ENCODE measurements at places on chromosomes 3 and 15.

DNA sequence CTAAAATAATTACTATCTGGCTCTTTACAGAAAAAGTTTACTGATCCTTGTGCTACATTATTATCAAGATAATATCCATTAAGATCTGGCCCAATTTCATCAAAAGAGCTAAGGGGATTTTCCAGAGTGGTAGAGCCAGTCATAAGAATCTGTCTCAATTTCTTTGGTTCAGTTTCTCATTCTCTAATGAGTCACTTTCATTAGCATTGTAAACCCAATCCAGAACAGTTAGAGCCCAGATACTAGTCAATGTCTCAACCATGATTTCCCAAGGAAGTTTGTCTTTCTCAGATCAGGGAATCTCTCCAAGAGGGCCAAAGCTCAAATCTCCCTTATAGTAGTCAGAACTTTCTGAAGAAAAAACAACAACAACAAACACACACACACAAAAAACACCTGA lies 131.1 kb upstream of the PPP2R3A start:
- no peak overlapping the region for H3K27ac ChIP-seq
- no peak overlapping the region for H3K4me3 ChIP-seq
- no peaks in the 10 kb centered on the region for H3K4me1 ChIP-seq
- no peaks in the 10 kb centered on the region for H3K27me3 ChIP-seq
- no peak for DNase-seq

GRCh38 chr15:69117431-69117871 lies 43.0 kb upstream of the GLCE start:
- H3K4me3 ChIP-seq = no peak overlapping the region
- H3K27ac ChIP-seq = no peak overlapping the region
- no peaks in the 10 kb centered on the region for H3K4me1 ChIP-seq

- no peaks in the 10 kb centered on the region for H3K36me3 ChIP-seq
- DNase-seq = no peak
- no peaks in the 10 kb centered on the region for H3K4me1 ChIP-seq
- H3K27ac ChIP-seq = no peak overlapping the region
Observed at GRCh38 chr15:39022532-39023305, 458.1 kb upstream of the RASGRP1 start.

DNA sequence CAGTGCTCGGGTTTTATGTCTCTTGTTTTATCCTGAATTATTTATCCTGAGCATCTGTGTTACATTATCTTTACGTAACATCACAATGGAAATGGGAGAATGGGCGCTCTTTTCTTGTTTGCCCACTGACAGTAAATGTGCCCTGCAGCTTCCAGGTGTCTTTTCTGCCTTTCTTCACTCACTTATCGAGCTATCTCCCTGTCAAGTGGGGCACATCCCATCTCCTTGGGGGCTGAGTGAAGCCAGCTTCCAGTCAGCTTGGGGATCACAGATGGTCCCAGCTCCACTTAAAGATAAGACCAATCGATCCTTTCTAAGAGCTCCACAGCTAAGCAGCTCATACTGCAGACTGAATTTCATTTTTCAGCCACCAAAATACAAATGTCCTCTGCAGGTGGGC lies 125.8 kb downstream of the KBTBD8 start:
- DNase-seq = no peak
- H3K4me1 ChIP-seq = no peaks in the 10 kb centered on the region
- no peaks in the 10 kb centered on the region for H3K36me3 ChIP-seq
- H3K27ac ChIP-seq = no peak overlapping the region
- no peaks in the 10 kb centered on the region for H3K27me3 ChIP-seq
- H3K4me3 ChIP-seq = no peak overlapping the region

GRCh38 chr15:42108806-42109205 lies 14.4 kb upstream of the PLA2G4D start:
- H3K4me1 ChIP-seq = no peaks in the 10 kb centered on the region
- no peaks in the 10 kb centered on the region for H3K27me3 ChIP-seq
- DNase-seq = no peak
- H3K4me3 ChIP-seq = no peak overlapping the region
- no peak overlapping the region for H3K27ac ChIP-seq
- H3K36me3 ChIP-seq = no peaks in the 10 kb centered on the region

- H3K4me3 ChIP-seq = no peak overlapping the region
- no peaks in the 10 kb centered on the region for H3K27me3 ChIP-seq
- no peak for DNase-seq
- no peak overlapping the region for H3K27ac ChIP-seq
- peaks cover 4% of the 10 kb centered on the region for H3K36me3 ChIP-seq
Observed at GRCh38 chr15:49115062-49115461, 40.3 kb downstream of the COPS2 start.

DNA sequence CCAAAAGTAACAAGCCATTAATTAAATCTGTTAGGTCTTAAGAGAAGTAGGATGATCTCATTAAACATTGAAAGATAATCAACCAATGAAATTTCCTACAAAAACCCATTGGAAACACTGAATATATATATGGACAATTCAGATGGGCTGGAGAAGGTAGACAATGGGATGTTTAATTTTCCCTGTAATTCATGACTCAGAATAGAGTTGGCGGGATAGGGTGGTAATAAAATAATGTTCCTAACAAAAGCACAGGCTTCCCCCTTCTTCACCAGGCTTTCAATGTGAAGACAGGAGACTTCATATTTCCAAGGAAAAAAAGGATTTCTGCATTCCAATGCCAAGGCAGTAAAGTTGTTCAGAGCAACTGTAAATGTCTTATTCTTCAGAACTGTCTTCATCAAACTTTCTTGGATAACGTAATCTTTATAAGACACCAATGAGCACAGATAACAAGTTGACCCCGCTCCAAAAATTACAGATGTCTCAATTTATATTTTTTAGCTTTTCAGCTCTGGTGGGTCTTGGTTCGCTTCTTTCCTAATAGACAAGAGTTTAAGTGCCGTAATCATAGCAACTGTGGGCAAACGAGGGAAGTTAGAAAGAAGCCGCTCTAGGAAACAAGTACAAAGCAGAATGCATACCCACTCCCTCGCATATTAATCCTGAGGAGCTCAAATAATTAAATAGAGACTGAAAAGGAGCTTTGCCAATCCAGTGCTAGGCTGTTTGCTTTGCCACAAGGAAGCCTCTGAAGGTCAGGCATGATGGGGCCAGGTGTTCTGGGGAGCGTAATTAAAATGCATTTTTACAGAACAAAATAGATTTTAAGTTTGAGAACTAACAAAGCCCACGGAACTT lies 377.0 kb downstream of the FOXP1 start:
- H3K4me3 ChIP-seq = no peak overlapping the region
- no peak overlapping the region for H3K27ac ChIP-seq
- H3K36me3 ChIP-seq = no peaks in the 10 kb centered on the region
- H3K27me3 ChIP-seq = no peaks in the 10 kb centered on the region
- no peak for DNase-seq

- H3K27ac ChIP-seq = no peak overlapping the region
- DNase-seq = no peak
- H3K36me3 ChIP-seq = no peaks in the 10 kb centered on the region
- H3K4me1 ChIP-seq = peaks cover 56% of the 10 kb centered on the region
Observed at GRCh38 chr3:53038679-53039375, 7.0 kb downstream of the SFMBT1 start.

- no peak overlapping the region for H3K27ac ChIP-seq
- DNase-seq = no peak
- no peaks in the 10 kb centered on the region for H3K27me3 ChIP-seq
Observed at GRCh38 chr3:163391407-163392181, 1686.7 kb downstream of the SI start.

GRCh38 chr3:40528426-40528825 lies 3.7 kb downstream of the ZNF621 start:
- peaks cover 28% of the 10 kb centered on the region for H3K36me3 ChIP-seq
- no peak overlapping the region for H3K4me3 ChIP-seq
- H3K27me3 ChIP-seq = no peaks in the 10 kb centered on the region
- DNase-seq = no peak

- no peaks in the 10 kb centered on the region for H3K36me3 ChIP-seq
- no peaks in the 10 kb centered on the region for H3K4me1 ChIP-seq
- H3K4me3 ChIP-seq = no peak overlapping the region
- H3K27ac ChIP-seq = no peak overlapping the region
- DNase-seq = no peak
- no peaks in the 10 kb centered on the region for H3K27me3 ChIP-seq
Observed at GRCh38 chr3:187292631-187293515, 1.3 kb upstream of the MASP1 start.

DNA sequence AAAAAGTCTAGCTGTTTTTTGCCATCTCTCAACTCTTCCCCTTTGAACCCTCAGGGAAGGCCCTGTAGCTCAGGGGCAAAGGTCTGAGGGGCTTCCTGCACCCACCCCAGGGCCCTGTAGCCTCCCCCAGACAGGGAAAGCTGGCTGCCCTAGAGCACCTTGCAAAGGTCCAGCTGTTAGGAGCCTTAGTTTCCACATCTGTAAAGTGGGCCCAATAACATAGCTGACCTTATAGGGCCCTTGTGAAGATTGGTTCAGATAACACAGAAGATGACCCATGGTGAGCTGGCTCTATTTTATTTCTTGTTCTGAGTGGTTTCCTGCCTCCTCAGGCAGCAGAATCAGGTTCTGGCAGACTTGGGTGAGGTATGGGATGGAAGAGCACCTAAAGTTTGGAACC lies 55.2 kb upstream of the SMAD6 start:
- no peak for DNase-seq
- H3K4me1 ChIP-seq = no peaks in the 10 kb centered on the region
- H3K36me3 ChIP-seq = no peaks in the 10 kb centered on the region
- no peak overlapping the region for H3K4me3 ChIP-seq
- no peaks in the 10 kb centered on the region for H3K27me3 ChIP-seq

DNA sequence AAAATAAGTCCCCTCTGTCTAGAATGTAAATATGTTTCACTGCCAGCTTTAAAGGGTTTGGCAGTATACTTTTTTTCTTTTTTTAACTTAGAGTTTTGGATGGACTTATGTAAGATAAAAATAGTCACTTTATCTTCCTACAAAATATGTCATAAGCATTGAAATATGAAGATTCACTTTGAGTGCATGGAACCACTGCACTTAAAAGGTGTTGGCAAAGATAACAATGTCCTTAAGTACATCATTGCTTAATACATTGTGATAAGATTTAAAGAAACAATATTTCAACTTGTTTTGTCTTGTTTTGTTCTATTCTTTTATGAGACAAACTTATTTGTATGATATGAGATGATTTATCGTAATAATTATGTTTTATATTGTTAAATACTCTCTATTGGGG lies 66.3 kb upstream of the NAALADL2 start:
- H3K4me1 ChIP-seq = no peaks in the 10 kb centered on the region
- H3K4me3 ChIP-seq = no peak overlapping the region
- H3K27ac ChIP-seq = no peak overlapping the region
- no peaks in the 10 kb centered on the region for H3K27me3 ChIP-seq
- H3K36me3 ChIP-seq = no peaks in the 10 kb centered on the region

- no peak overlapping the region for H3K4me3 ChIP-seq
- no peak overlapping the region for H3K27ac ChIP-seq
- no peaks in the 10 kb centered on the region for H3K36me3 ChIP-seq
- no peak for DNase-seq
- no peaks in the 10 kb centered on the region for H3K4me1 ChIP-seq
- no peaks in the 10 kb centered on the region for H3K27me3 ChIP-seq
Observed at GRCh38 chr3:194275291-194275690, 75.8 kb downstream of the CPN2 start.

GRCh38 chr3:15514663-15515340 lies 6.7 kb downstream of the COLQ start:
- DNase-seq = no peak
- H3K27ac ChIP-seq = no peak overlapping the region
- no peaks in the 10 kb centered on the region for H3K4me1 ChIP-seq
- no peaks in the 10 kb centered on the region for H3K36me3 ChIP-seq

- DNase-seq = no peak
- H3K27ac ChIP-seq = no peak overlapping the region
- peaks cover 26% of the 10 kb centered on the region for H3K4me1 ChIP-seq
- no peak overlapping the region for H3K4me3 ChIP-seq
Observed at GRCh38 chr3:59456852-59457485, 407.1 kb upstream of the CFAP20DC start.

GRCh38 chr3:187777331-187777941 lies 32.2 kb upstream of the BCL6 start:
- H3K36me3 ChIP-seq = no peaks in the 10 kb centered on the region
- H3K27me3 ChIP-seq = no peaks in the 10 kb centered on the region
- no peak overlapping the region for H3K27ac ChIP-seq
- peaks cover 16% of the 10 kb centered on the region for H3K4me1 ChIP-seq

GRCh38 chr3:135556174-135556573 lies 409.4 kb upstream of the PPP2R3A start:
- no peaks in the 10 kb centered on the region for H3K27me3 ChIP-seq
- H3K4me3 ChIP-seq = no peak overlapping the region
- no peaks in the 10 kb centered on the region for H3K4me1 ChIP-seq
- no peak overlapping the region for H3K27ac ChIP-seq

- DNase-seq = no peak
- H3K36me3 ChIP-seq = no peaks in the 10 kb centered on the region
- H3K4me3 ChIP-seq = no peak overlapping the region
- no peaks in the 10 kb centered on the region for H3K27me3 ChIP-seq
- H3K27ac ChIP-seq = no peak overlapping the region
- no peaks in the 10 kb centered on the region for H3K4me1 ChIP-seq
Observed at GRCh38 chr3:34396956-34397355, 598.5 kb downstream of the PDCD6IP start.

- no peak overlapping the region for H3K4me3 ChIP-seq
- H3K27me3 ChIP-seq = no peaks in the 10 kb centered on the region
- no peak overlapping the region for H3K27ac ChIP-seq
- DNase-seq = no peak
- H3K36me3 ChIP-seq = no peaks in the 10 kb centered on the region
Observed at GRCh38 chr15:73985101-73985873, 6.8 kb downstream of the STOML1 start.

DNA sequence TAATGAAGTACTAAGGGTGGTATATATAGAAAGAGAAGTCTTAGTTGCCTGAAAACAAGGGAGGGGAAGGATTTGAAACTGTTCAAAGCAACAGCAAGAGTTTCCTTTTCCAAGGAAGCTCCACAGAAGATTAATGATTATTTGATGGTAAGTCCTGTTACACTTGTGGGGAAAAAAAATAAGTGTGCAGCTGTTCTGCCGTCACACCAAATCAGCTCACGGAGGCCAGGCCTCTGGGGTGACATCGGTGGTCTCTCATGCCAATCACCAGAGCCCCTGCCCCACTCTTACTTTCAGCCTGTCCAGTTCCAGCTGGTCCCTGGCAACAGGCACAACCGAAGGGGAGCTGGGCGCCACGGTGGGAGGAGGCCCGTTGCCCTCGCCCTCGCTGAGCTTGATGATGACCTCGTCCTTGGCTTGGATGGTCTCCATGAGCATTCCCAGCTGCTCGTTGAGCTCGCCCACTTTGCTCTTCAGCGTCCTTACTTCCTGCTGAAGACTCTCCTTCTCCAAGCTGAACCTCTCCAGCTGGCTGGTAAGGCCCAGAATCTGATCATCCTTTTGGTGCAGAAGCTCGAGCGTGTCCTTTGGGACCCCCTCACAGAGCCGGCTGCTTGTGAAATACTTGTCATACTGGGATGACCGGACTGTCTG lies 53.5 kb downstream of the TBC1D2B start:
- peaks cover 28% of the 10 kb centered on the region for H3K36me3 ChIP-seq
- H3K4me3 ChIP-seq = no peak overlapping the region
- no peaks in the 10 kb centered on the region for H3K4me1 ChIP-seq
- no peak for DNase-seq
- H3K27me3 ChIP-seq = no peaks in the 10 kb centered on the region
- H3K27ac ChIP-seq = no peak overlapping the region
